Fibroblast of skin of abdomen (primary cell): ENCODE measurements at places on chromosomes 7 and 10.
A peak's percentile ranks its signal among the peaks of the same experiment; 100 is the strongest.

- peak; percentile 98 for DNase-seq
Observed at GRCh38 chr7:1536743-1537534, 6.4 kb downstream of the MAFK start.

DNA sequence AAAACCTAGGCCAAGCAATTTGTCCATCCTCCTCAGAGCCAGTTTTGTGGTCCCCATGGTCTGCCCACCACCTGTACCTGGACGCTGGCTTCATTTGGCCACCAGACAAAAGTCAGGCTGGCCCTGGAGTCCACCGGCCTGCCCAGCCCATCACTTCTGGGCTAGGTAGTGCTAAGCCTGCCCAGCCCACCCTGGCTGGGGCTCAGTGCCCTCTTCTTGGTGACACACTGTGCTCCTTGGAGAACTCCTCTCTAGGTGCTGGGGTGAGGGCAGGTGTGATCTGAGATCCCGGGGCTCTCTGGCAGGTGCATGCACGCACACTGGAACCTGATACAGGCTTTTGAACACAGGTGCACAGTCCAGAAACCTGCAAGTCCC, 1.1 kb downstream of the AIFM2 start:
- DNase-seq = no peak

DNA sequence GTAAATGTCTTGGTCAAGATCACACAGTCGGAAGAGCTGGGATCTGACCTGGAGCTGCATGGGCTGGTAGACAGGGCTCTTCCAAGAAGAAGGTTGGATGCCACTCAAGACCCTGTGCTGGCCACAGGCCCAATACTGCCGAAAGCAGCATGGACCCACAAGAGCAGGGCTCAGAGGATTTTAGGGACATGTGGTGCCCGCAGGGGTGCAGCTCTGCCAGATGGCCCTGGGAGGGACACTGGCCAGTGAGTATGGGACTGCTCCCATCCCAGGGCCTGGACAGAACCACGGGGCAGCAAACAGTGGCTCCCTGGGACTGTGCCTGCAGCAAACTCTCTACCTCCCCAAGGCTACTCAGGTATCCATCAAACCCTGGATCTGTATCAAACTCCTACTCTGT, 12.4 kb downstream of the MAT1A start:
- DNase-seq = no peak

DNA sequence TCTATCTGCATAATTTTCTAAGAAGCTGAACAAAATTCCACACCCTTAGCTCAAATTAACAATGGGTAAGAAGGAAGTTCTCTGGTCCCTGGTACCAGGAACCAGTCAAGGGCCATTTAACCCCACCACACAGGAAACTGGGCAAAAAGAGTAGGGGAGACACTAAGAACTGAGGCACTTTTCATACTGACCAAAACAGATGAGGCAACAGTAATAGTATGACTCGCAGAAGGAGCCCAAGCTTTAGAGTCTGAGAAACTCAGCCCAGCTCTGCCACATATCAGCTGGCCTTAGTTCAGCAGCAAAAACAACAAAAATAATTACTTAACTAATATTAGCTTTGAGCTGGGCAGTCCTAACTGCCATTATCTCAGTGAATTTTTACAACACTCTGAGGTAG, 221.2 kb downstream of the FAM107B start:
- peak; percentile 47 for DNase-seq

GRCh38 chr7:44607141-44608068, 978 bp downstream of the OGDH start:
- DNase-seq = no peak

DNA sequence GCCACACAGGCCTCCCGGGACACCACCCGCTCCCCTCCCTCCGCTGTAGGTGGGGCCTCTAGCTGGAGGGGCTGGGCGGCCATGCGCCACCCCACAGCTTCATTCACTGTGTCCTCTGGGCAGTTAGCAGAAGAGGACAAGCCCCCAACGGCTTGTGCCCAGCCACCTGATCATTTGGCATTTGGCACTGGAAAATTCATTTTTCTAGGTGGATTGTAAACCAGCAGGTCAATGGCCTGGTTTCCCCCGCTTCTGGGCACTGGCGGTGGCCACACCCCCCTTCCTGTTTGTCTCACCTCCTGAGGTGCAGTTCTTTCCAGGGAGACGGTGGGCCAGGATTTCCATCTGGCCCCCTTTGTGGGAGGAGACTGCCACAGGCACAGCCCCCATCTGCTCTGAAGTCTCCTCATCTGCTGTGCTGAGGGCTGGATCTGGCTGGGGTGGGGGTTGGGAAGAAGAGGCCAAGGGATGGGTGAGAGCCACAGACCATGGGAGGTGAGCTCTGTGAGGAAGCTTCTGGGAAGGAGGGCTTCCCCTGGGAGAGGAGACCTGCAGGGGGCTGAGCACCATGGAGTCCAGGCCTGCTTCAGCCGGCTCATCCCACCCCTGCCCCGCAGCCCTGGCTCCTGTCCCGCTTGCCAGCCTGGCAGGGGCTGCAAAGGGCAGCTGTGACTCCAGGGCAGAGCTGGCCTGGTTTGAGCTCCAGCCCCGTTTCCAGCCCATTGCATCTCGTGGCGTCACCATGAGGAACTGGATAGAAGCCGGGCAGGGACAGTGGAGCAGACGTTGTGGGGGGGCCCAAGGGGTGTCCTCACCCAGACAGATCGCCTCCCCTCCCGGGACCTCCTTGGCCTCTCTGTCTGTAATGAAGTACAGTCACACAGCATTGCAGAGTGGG, 40.1 kb upstream of the SLC29A3 start:
- DNase-seq = no peak

- DNase-seq = no peak
Observed at GRCh38 chr10:34711500-34711899, 103.6 kb downstream of the PARD3 start.

DNA sequence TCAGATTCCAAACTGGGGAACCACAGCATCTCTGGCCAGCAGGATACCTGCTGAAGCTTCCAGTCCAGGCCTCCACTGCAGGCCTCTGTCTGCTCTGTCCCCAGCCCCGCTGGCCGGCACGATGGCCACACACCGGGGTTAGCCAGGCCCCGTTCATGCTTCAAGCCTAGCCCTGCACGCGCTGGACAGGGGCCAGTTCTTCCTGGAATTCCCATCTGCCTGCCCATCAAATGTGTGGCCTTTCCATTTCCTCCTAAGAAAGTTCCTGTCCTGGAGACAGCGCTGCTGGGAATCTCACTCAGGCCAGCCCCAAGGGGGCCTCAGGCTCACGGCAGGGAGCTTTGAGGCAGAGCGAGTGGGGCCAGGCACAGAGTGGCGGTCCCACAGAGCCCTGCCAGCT, 18.0 kb downstream of the SH2B2 start:
- DNase-seq = no peak

DNA sequence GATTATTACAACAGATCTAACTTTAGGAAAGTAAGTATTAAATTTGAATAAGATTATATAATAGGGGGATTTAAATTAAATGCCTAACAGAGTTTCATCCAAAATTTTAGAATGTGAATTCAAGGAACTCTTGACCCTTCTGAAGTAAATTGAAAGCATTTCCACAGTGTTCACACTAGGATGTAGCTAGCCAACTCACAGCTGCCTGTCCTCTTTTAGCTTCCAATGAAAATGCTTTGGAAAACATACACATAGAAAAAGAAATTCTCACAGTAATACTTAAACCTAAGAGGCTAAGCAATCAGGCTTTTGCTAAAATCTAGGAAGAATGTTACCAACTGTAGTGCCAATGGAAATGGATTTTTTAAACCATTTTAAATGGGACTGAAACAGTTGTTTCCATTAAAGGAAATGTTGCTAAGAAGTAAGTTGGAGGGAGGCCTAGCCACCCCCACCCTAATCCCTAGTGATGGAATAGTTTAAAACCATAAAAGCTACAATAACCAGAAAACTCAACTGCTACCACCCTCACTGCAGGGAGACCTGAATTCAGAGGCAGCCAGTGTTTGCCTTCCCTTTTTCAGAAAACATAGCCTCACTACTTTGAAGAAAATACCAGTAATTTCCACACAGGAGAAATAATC, 58.3 kb downstream of the REEP3 start:
- no peak for DNase-seq

- DNase-seq = no peak
Observed at GRCh38 chr7:21167942-21168341, 259.9 kb upstream of the SP4 start.

DNA sequence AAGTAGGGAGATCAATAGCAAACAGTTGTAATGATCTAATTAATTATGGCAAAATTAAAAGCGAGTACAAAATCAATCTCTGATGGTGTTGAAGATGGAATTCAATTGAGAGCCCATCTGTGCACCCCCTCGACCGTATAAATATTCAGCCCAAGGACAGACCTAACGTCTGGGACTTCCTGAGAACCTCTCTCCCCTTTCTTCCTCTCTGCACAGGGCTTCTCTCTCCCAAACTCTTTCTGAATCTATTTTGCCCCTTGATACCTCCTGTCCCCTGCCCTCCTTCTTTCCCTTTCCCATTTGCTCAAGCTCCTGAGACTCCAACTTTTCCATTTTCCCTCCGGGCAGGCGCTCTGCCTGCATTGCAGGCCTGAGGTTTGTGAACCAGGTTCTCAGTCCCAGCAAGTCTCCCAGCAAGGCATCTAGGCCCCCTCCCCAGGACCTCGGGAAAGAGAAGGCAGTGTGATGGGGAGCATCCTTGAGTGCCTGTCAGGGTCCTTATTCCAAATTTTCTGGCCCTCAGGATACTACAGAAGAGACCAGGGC, 8.5 kb upstream of the PAX2 start:
- no peak for DNase-seq

DNA sequence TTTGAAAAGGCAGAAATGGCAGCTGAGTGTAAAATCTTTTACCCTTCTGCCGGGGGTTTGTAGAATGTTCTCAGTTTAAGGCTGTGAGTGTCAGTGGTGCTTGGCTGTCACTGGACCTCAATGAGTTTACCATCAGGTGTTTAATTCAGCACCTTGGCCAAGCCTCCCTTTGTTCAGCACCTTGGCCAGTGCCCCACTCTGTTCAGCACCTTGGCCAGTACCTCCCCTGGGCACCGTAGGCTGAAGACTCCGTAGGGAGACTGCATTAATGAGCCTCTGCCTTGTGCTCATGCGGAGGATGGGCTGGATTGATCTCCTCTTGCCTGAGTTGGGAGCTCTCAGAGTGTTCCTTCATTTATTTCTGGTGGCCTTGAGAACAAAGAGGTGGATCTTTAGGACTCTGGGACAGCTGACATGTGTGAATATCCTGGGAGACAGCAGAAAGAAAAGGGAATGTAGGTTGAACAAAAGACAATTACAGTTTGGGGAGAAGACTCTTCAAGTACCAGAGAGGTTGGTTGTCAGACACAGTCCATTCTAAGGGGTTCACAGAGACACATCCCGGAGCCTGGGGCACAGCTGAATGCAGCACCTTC, 1.6 kb downstream of the FAM24A start:
- peak; percentile 38 for DNase-seq

GRCh38 chr10:117408436-117409384, 33.5 kb upstream of the PDZD8 start:
- no peak for DNase-seq

GRCh38 chr7:28104811-28105210, 75.8 kb downstream of the JAZF1 start:
- DNase-seq = no peak

DNA sequence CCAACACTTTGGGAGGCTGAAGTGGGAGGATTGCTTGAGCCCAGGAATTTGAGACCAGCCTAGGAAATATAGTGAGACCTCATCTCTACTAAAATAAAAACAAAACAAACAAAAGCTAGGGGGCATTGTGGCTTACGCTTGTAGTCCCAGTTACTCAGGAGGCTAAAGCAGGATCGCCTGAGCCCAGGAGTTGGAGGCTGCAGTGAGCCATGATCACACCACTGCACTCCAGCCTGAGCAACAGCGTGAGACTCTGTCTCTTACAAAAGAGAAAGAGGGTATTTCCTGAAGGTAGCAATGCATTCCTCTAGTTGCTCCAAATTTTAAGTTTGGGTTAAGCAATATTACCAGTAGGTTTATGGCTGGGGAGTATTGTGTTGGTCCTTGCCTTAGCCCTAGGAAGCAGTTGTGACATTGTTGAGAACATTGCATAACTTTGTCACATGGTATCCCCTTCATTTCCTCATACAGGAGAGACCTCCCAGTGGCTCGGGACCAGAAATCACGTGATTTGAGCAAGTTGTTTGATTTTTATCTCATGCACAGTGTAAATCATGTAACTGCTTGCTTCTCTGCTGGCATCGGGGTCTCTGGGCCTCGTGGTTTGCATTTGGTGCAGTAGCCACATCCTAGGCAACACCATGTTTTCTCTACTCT, 23.3 kb upstream of the SMARCD3 start:
- peak; percentile 6 for DNase-seq

DNA sequence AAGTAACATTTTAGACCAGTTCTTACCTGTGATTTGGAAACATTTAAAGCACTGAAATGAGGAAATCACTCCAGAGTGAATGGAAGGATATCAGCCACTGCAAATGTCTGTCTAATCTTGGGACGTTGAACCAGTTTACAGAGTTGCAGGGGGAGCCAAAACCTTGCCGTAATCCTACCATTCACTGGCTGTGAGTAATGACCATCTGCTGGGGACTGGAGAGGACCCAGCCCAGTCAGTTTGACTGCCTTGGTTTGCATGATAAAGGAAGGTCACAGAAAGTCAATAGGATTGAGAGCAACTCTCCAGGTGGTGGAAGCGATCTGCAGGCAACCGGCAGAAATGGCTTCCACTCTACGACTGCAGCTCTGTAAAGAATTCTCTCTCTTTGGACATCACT, 167.2 kb downstream of the AKR1D1 start:
- no peak for DNase-seq

GRCh38 chr7:90923541-90923997, 327.4 kb downstream of the CDK14 start:
- DNase-seq = peak; percentile 75

GRCh38 chr7:103396471-103396870, 49.0 kb downstream of the PSMC2 start:
- no peak for DNase-seq

DNA sequence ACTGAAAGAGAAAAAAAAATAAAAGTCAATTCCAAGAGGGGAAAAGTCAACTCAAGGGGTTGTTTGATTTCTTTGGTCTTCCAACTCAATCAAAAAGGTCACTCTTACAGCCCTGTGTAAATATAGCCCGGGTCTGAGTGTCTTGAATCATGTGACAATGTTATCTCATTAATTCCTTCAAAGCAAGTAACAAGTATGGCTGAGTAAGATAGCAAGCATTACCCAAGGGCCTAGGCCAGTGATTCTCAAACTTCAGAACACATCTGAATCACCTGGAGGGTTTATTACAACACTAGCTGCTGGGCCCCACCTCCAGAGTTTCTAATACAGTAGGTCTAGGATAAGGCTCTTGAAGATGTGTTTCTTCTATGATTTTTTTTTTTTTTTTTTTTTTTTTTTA, 125.0 kb downstream of the PRLHR start:
- DNase-seq = no peak

GRCh38 chr7:154553711-154554265, 449.1 kb downstream of the PAXIP1 start:
- DNase-seq = no peak

GRCh38 chr10:47261121-47261520, 38.9 kb upstream of the GDF10 start:
- no peak for DNase-seq

DNA sequence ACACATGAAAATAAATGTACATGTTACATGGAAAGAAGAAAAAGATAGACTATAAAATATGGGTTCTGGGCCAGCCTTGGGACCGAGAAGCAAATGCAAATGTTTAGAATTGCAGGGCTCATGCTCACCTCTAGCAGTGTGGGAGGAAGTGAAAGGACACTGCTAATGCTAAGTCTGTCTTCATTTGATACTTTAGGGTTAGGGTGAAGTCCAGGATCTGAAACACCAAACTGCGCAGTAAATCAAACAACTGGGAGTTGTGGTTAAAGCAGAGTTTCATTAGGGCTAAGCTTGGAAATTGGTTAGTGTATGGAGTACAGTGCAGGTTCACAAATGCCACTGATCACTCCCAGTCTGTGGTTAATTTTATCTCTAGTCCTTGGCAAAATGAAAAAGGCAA, 73.2 kb upstream of the PDK4 start:
- no peak for DNase-seq
